ENCODE measurements at places on chromosomes 7 and 10. TPM values are rescaled to one million over a fixed set of nuclear protein-coding genes. Genes with fewer than 3 reads are reported as not detected.

DNA sequence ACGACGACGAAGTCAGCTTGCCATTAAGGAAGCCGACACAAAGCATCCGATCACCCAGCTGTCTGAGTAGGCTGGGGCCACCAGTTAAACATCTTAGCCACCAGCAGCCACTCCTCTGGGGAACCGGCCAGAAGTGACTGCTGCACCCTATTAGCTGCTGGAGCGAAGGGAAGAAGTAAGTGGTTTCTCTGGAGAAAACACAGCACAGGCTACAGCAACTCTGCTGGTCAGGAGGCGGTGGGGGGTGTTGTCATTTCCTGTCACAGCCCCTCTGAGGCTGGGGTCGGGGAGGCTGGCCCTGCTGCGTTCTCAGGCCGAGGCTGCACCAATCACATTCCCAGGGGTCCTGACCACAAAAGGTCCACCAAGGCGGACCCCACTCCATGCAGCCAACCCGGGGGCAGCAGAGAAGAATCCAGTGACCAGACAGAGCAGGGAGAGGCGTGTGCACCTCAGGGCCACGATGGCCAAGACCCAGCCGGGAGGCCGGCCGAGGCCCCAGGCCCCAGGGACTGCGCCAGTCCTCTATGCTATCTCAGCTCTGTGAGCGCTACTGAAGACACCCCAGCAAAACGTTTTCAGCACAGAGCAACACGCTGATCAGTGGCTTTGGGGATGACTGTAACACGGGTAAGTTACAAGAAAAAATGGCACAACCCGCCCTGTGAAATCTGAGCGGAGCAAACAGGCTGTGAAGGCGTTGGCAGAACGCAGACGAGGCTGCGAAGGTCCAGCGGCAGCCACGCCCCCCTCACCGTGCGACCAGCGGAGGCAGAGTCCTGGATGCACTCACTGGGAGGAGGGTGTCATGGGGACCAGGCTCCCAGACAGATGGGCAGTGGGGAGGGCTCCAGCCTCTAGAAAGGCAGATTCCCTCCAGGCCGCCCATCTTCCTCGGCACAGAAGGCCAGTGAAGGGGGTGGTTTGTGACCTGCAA, 24.8 kb downstream of the STK32C start:
- no peak for DNase-seq

GRCh38 chr7:54838175-54838910, 79.3 kb upstream of the SEC61G start:
- DNase-seq = no peak

DNA sequence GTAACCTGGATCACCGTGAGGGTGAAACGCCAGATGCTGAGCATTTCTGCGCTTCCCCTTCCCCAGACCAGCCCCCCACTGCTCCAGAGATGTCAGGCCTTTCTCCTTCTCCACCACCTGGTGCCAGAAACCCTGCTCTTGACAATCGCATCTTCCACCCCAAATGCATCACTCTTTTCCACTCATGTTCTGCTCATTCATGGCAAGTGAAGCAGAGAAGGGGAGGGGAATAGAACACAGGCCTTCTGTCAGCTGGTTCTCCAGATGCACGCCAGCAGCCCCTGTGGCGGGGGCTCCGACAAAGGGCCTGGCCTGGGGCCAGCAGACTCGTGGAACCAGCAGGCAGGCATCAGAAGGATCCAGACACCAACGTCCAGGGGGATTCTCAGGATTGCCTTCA, 68.5 kb upstream of the SVIL start:
- DNase-seq = no peak

The ACHE gene
- total RNA-seq = 0.25 TPM
